Activated T-helper 9 cell treated with anti-CD3 and anti-CD28 coated beads, Interleukin-2, amount 50 U/mL, for 16 hours (primary cell): ENCODE measurements at places on chromosomes 12 and 14.

- no peak for DNase-seq
Measured at GRCh38 chr12:71158361-71158882, 623 bp upstream of the TSPAN8 start.

DNA sequence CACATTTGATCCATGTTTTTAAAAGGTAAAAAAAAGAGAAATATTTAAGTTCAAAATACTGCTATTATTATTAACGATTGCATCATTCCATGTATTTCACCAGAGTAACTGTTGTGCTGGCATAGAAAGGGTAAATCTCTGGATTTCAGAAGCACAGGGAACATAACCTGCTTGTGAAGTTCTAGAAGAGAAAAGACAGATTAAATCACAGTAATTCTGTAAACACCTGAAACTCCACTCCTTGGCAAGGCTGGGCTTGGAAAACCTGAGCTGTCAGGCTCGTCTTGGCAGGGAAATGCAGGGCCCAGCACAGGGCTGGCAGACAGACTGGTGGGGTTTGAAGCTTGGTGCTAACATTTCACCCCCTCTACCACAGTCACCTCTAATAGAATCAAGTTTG, 35.1 kb downstream of the SVOP start:
- no peak for DNase-seq

DNA sequence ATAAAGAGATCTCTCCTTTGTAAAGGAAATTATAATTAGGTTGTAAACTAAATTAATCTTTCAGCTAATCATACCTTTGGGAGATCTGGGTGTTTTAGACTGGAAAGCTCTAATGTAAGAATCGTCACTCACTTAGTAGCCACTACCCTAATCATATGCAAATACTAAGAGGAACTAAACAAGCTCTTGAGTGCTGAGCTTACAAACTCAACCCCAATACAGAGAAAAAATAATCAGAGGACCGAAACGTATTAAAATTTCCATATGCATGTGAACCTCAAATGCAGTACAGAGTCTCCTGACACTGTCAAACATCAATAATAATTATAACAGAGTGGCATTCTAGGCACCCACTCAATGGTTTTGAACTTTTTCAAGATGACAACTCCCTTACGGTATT, 235.3 kb upstream of the FOXN3 start:
- no peak for DNase-seq

GRCh38 chr12:26239122-26239851, 43.9 kb downstream of the SSPN start:
- no peak for DNase-seq

DNA sequence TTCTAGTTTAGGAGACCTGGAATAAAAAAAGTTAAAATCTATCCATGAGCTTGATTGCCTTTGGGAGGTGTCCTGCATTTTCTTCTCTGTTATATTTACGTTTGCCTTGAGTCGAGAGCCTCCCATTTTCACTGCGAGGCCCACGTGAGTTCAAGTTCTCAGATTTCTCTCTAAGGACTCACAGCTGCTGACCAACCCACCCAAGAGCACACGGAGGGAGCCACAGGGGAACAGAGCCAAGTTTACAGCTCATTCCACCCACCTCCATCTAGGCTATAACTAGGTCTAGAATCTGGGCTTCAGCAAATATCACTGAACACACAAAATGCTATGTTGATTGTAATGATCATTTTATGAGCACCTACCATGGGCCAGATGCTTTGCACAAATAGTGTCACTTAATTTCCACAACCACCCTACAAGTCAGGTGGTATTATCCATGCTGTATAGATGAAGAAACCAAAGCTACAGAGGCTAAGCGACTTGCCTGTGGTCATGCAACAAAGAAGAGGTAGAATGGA, 16.7 kb downstream of the ALDH1L2 start:
- no peak for DNase-seq

GRCh38 chr12:1532375-1533165, 61.8 kb downstream of the FBXL14 start:
- DNase-seq, result no peak

- no peak for DNase-seq
Measured at GRCh38 chr12:3572560-3572959, 81.6 kb downstream of the PRMT8 start.

DNA sequence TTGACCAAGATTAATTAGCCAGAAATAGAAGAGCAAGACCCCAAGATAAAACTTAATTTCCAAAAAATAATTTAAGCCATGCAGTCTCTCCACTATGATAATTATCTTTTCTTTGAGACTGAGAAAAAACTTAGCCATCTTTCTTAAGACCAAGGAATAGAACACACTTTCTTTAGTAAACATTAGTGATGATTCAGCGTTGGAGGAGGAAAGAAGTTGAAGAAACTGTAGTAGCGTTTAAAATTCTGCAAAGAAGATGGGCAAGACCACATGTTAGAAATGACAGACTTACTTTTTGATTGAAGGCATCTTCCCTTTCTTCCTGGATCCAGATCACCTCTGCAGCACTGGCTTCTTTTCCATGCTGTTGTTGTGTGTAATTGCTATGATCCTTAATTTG, 124.8 kb upstream of the RASSF8 start:
- no peak for DNase-seq

DNA sequence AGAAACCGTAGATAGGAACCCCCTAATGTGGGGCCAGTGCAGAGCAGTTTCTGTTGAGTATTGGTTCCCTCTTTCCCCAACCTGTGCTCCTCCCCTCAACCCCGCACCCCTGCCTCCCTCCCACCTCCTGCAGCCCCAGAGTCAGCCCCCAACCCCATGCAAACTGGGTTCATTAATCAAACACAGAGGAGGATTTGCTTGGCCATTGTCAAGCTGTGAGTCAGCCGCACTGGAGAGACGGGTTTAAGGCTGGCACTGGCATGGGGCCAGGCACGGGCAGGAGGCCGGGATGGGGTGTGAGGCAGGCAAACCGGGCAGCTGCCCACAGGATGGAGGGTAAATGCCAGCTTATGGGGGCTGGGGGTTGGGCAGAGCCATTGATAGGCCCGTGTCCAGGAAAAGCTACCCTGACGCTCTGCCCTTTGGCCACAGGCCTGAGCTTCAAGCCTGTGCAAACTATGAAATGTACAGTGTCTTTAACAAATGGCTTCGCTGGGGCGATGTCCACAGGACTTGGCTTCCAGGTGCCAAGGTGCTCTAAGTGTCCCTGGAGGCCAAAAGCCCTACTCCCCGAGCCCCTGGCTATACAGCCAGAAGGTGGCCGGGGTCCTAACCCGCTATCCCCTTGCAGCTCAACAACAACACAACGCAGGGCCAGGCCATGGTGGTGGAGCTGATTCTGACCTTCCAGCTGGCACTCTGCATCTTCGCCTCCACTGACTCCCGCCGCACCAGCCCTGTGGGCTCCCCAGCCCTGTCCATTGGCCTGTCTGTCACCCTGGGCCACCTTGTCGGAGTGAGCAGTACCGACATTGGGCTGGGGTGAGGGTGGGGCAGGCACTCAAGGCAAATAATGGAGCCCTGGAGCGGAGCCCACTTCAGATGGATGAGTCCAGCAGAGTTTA, 1.4 kb downstream of the AQP5 start:
- DNase-seq, result no peak

GRCh38 chr12:108930155-108930554, 50.3 kb downstream of the DAO start:
- DNase-seq, result no peak

DNA sequence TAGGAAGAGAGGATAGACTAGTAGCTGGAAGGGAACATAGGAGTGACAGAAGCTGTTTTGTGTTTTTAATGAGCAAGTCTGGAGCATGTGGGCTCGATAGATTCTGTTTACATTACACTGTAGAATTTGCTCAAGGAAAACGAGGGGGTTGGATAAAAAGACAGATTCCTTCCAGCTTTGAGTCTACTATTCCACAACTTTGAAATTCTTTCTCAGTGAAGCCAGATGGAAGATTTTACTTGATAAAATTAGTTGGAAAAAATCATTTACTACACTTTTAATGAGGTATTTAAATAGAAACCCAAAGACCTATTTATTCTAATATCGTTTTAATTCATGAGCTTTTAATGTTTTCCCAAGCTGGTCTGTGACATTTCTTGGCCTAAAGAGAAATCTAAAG, 19.5 kb upstream of the EPS8 start:
- no peak for DNase-seq

DNA sequence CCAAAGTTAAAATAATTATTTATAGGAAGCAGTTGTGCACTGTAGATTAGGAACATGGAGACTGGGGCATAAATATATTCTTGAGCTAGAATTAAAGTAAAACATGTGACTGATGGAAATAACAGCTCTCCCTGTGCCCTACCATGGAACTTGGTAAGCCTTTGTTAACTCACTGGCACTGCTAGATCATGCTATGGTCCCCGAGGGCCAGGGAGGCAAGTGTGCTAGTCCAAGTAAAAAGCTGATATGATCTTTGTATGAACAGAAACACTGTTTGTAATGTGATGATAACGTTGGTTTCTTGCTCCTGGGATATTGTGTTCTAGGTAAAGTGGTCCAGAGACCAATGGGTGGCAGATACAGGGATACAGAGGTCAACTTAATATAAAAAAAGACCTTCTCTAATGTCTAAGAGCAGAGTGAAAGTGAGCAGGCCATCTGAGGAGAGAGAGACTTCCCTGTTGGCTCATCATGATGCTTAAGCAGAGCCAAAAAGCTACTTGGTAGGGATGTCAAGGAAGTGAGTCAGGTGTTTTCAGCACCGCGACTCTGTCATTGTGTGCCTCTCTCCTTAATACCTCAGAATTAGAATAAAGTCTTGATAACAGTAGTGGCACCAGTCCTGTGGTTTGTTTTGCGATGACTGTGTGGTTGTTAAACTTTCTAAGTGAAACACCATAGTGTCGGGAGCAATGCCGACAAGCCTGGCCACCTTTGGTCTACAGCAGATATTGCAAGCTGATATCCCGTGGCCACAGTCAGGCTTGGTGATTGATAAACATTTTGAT, 27.6 kb downstream of the BICD1 start:
- peak; percentile 19 for DNase-seq

- no peak for DNase-seq
Measured at GRCh38 chr14:55245657-55246268, 25.5 kb upstream of the FBXO34 start.

DNA sequence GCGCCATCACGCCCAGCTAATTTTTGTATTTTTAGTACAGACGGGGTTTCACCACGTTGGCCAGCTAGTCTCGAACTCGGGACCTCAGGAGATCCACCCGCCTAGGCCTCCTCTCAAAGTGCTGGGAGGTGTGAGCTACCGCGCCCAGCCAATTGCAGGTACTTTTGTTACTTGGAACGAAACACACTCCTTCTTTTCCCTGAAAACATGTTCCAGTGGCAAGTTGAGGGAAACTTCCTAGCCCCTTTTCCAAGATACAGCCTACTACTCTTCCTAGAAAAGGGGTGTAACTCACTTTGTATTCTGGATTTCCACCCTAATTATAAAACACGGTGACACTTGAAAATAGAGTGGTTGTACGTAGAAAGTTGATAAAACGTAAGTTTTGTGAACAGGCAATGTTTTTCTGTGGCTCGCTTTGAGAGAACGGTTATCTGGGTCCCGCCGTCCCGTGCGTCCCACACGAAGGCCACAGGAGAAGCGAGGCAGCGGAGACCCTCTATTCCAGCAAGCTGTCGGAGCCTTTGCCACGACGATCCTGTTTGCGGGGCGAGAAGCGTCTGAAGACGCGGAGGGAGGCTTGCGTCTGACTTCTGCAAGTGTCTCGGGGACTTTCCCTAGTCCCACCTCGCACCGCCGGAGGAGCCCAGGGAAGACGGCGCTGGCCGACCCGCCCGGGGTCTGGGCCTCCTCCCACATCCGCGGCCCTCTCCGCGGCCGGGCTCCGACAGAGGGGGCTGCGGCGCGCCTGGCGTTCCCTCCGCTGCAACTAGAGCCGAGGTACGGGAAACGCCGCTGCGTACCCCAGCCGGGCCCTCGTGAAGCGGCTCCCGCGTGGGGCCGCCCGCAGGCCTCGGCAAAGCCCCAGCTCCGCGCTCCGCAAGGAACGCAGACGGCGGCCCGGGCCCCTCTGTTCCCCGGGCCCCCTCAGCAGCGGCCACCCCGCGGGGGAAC, 745 bp downstream of the CDCA4 start:
- DNase-seq, result peak; percentile 54

DNA sequence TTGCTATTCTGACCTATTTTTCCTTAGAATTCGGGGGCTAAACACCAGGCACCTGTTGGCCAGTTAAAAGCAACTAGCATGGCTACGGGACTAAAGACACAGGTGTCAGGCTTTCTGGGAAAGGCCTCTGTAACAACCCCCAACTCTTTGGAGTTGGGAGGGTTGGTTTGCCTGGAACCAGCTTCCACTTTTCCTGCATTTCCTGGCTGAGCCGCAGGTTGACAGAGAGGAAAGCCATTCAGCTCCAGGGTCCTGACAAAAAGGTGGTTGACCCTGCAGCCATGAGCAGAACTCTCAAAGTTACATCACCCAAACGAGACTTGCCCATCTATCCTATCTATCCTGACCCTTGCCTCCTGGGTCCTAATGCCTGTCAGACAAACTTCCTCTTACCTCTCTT, 375.4 kb upstream of the SFSWAP start:
- DNase-seq, result no peak

DNA sequence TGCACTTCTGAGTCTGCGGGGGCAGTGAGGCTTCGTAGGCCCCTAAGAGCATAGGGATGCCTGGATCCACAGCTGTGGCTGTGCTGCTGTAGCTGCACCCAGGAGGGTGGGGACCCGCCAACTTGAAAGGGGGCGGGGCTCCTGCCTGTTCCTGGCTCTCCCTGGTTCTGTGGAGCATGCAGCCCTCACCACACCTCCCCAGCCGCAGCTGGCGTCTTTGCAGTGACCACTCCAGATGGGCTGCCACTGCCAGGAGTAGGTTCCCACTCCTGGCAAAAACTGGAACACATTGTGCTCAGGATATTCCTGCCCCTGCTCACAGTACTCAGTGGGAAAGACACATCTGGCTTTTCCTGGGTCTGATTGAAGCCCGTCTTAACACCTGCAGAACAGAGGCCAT, 35.8 kb downstream of the TIMELESS start:
- DNase-seq, result no peak

DNA sequence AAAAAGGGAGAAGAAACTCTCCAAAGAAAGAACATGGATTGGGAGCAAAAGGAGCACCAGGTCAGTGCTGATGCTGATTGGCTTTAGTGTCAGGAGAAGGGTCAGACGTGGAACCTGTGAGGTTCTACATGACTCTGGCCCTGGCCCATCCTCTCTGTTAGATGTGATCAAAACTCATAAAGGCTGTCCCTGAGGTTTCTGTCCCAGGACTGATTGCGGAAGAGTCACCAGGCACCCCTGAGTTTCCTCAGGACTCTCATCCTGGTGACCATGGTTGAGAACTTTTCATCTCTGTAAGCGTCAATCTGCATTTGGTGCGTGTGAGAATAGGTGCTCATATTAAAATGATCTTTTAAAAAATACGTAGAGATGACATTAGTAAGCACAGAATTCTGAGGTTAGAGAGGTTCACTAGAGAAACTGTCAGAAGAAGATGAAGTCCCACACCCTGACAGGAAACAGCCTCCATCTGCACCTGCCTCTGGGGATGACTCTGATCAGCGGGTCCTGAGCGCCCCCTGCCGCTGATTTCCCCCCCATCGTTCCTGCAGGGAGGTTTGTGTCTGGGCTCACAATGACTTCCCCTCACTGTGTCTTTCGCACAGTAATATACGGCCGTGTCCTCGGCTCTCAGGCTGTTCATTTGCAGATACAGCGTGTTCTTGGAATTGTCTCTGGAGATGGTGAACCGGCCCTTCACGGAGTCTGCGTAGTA, 741.8 kb downstream of the TMEM121 start:
- peak; percentile 55 for DNase-seq

- no peak for DNase-seq
Measured at GRCh38 chr12:112705037-112705632, 86.4 kb upstream of the RPH3A start.

GRCh38 chr14:68372368-68372767, 420.5 kb downstream of the ZFP36L1 start:
- no peak for DNase-seq
